ENCODE measurements at places on chromosomes 12 and 14.

DNA sequence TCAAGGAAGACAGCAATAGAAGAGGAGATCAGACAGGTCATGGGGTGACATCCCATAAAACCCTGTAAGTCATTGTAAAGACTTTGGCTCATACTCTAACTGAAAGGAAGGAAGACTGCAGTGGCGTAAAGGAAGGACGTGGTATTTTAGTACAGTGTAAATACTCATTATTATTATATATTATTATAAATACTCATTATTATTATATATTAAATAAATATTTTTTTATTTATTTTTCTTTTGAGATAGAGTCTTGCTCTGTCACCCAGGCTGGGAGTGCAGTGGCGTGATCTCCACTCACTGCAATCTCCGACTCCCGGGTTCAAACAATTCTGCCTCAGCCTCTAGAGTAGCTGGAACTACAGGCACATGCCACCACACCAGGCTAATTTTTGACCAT is 15.1 kb upstream of the LRP10 start:
- no peak for DNase-seq

GRCh38 chr14:71060825-71061455 is 153.7 kb downstream of the PCNX1 start:
- no peak for DNase-seq

DNA sequence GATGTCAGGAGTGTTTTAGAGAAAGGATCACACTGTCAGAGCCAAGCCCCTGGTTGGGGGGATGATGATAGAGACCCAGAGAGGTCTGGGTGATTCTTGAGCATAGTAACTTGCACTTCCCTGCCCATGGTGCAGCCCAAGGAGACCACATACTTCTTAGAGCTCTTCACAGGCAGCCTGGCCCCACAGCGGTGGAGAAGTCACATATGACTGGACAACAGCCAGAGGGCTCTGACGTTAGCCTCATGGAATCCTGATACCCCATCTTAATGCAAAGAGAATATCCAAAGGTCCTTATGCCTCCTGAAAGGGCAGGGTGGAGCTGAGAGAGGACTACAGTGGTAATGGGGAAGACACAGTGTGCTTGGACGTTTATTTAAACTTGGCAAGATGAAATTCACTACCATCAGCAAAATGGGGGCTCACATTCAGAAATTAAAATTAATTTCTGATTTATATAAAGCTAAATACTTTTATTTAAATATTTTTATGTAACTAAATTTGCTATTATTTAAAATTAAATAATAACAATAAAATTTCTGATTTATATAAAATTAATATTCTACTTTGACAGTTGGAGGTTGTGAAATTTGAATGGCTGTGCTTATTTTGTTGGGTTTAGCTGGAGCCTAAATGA is 131.3 kb downstream of the KTN1 start:
- DNase-seq = peak; percentile 20

DNA sequence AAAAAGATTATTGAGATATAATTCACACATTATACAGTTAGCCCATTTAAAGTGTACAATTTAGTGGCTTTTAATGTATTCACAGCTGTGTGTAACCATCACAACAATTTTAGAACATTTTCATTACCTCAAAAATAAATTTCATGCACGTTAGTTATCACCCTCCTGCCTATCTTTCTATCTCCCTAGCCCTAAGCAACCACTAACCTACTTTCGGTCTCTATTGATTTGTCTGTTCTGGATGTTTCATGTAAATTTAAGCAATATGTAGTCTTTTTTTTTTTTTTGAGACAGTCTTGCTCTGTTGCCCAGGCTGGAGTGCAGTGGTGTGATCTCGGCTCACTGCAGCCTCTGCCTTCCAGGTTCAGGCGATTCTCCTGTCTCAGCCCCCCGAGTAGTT is 439.4 kb downstream of the PCNX1 start:
- DNase-seq = no peak

- DNase-seq = no peak
These were observed 380.1 kb downstream of the ALG10 start for GRCh38 chr12:34402228-34402898.

DNA sequence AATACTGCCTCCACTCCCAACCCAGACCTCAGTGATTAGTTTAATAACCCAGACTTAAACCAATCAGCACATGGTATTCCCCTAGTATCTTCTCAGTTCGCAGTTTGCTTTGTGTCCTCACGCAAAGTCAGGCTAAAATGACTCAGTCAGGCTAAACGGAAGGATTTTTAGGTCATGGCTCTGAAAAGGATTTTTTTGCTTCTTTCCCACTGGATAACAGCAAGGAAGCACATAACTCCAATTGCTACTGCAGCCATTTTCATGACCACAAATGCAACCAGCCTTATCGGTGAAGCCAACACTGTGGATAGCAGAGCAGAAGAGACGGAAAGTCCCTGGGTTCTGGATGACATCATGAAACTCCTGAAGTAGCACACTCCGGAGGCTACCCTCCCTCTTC is 67.7 kb downstream of the ZC3H14 start:
- DNase-seq = no peak

DNA sequence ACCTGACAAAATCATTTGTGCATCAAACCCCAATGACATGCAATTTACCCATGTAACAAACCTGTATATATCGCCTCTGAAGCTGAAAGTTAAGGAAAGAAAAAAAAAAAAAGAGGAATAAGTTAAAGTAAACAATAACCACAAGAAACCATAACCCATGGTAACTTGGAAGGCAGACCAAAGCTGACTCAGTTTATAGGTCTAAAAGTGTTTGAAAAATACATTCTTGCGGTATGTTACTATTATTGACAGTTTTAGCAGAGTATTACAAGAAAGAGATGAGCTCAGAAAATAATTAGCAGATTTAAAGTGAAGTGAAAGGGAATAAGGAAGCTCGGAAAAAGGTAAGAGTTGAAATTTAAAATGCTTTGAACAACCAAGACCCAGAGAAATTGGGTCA is 34.4 kb upstream of the MGAT4C start:
- no peak for DNase-seq

GRCh38 chr12:67881565-67881964 is 107.7 kb upstream of the IFNG-AS1 start:
- DNase-seq = no peak

DNA sequence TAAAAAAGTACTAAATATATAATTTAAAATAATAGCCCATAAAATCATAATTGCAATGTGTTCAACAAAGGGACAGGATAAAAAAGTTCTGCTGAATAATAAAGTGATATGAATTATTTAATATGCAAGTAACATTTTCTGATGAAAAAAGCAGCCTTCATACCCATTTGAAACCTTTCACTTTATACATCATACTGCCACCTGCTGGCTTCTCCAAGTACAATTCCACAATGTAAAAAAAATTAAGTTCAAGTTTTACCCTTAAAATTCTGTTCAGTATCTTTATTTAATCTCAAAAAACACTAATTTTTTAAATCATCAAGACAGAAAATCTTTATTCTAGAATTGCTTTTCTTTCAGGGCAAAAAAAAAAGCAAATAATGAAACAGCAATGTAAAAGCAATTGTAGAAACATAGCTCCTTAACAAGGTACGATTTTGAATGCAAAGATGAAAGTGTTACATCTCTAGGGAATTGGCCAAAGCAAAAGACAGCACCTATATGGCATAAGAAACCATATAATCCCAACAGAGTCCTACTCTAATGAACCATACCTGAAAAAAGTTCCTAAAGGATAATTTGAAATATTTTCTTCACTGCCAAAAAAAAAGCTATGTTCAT is 15.0 kb downstream of the MDM1 start:
- no peak for DNase-seq

DNA sequence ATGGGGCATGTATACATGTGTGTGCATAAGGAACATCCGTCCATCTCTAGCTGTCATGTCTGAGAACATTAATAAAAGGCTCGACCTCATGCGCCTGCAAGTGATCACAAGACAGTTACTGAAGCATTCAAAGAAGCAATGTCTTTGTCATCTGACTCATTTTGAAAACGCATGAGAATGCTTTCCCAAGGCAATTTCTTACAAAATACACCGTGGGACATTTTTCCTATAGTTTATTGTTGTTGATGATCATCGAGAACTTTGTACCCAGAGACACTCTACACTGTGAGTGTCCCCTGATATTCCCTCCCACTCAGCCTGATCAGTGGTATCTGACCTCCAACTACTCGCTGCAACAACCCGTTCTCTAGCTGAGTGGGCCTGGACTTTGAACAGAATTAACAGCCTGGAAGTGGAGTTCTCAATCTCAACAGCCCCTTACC is 68.1 kb downstream of the ETV6 start:
- peak; percentile 69 for DNase-seq

GRCh38 chr12:120221576-120221900 is 20.6 kb upstream of the RPLP0 start:
- DNase-seq = no peak

DNA sequence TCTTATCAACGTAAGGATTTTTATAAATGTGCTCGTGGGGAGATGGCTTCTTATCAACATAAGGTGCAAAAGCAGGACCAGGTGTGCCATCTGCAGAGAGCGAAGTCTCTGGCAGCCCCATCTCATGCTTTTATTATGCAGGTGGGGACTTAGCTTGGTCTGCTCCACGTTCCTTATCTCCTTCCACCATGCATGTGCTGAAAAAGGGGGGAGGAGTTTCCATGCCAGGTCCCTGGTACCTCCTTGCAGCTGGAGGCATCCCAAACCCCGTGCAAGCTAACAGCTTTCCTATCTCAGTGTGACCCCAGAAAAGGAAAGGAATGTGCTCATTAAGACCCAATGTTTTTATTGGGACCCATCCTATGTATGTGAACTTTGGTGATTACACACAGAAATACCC is 608.5 kb downstream of the TMEM121 start:
- DNase-seq = no peak

- DNase-seq = peak; percentile 77
These were observed 23.0 kb upstream of the EIF2B2 start for GRCh38 chr14:74979442-74980397.

DNA sequence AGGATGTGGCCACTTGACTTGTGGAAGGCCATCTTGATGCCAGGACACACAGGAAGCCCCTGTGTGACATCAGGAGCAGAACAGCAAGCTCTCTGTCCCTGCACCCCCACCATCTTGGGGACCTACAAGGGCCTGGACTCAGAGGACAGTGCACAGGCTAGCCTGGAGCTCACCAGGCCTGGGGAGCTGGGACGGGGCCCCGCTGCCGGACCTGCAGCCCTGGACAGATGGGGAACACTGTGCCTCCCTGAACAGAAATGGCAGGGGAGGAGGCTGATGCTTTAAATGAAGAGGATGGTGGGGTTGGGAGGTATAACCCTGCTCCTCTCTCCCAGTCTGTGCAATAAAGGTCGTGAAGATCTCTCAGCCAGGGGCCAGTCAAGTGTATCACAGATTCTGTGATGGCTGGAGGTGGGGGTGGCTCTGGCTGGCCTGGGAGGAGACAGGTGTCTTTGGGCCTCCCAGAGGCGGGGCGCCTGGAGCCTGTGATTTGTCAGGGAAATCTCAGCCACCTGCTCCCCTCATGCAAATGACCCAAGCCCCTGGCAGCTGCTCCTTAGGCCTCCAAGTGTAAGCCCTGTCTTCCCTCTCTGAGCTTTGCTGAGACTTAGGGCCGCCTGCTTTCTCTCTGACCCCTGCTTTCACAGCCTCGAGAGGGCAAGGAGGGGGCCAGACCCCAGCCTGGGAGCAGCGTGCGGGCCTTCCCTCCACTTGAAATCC is 1.1 kb upstream of the GNB3 start:
- no peak for DNase-seq

DNA sequence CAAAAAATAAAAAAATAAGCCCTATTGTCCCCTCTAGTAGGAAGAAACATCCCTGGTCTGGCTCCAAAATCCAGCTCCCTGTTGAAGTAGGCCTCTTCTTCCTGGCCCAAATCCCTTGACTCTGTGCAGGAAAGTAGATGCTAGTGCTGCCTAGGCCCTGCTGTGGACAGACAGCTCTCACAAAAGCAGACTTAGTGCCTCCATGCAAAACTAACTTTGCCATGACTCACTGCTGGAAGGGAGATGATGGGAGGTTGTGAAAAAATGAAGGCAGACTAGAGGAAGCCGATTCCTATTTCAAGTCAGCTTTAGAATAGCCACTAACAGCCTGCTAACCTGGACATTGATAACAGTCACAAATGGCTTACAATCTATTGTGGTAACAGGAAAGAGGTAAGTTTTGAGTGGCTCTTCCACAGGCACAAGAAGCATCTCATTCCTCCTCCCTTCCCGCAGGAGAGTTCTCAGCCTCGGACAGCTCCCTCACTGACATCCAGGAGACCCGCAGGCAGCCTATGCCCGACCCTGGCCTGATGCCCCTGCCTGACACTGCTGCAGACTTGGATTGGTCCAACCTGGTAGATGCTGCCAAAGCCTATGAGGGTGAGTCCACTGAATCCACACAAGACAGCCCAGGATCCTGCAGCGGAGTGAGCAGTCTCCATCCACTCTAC is 198.9 kb upstream of the RGS6 start:
- DNase-seq = peak; percentile 33

GRCh38 chr14:76583174-76583573 is 178.1 kb upstream of the VASH1 start:
- no peak for DNase-seq

- DNase-seq = peak; percentile 67
These were observed 140.7 kb upstream of the PRICKLE1 start for GRCh38 chr12:42730291-42730690.

GRCh38 chr14:68315081-68315480 is 477.8 kb downstream of the ZFP36L1 start:
- DNase-seq = no peak

DNA sequence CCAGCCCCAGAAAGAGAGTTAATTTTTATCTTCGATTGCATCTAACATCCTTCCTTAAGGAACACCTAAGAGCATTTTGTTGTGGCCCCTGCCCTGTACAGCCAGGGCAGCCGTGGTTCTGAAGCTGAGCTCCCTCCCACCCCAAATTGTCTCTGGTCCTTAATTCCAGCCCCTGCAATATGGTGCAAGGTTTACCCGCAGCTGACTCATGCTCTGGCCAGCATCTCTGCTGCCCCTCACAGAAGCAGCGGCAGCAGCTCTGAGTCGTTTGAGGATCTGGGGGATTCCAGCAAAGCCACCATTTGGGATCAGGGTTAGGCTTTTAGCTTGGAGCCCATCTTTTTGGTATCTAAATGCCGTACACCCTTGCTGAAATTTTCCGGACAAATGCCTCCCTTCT is 3.3 kb downstream of the DLK1 start:
- DNase-seq = no peak

DNA sequence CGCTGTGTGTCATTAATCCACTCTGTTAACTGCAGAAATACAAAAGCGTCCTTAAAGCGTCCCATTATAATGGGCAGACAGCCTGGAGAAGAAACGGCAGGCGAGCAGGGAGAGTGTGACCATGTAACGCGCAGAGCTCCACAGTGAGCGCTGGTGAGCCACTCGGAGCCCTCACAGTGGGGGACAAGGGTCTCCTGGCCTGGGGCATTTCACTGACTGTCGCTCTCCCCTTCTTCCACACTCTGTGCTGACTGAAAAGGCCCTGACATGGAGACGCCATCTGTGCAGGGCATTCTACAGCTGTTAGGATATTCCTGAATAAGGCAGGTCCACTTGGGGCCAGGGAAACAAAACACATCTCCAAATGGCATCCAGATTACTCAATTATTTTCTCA is 24.2 kb downstream of the CCDC92 start:
- no peak for DNase-seq

- no peak for DNase-seq
These were observed 127.6 kb upstream of the ARID2 start for GRCh38 chr12:45601888-45602287.

Measured in skeletal muscle cell (primary cell).